ENCODE measurements at places on chromosomes 3 and 15. TPM values are rescaled to one million over a fixed set of nuclear protein-coding genes. Genes with fewer than 3 reads are reported as not detected.

LRRC15 gene
- not detected for total RNA-seq

MAP6D1 gene
- 2.5 TPM for total RNA-seq

TMEM40 gene
- 0.10 TPM for total RNA-seq

CCR5 gene
- not detected for total RNA-seq

XCR1 gene
- total RNA-seq, result not detected

NOX5 gene
- total RNA-seq, result not detected

NCEH1 gene
- 57.2 TPM for total RNA-seq

CHRD gene
- 23.9 TPM for total RNA-seq

GOLGA6A gene
- 0.05 TPM for total RNA-seq

EXD1 gene
- not detected for total RNA-seq

C3orf49 gene
- not detected for total RNA-seq

IGDCC3 gene
- 0.05 TPM for total RNA-seq

DPPA2 gene
- total RNA-seq, result not detected

LINGO1 gene
- not detected for total RNA-seq

AQR gene
- 37.8 TPM for total RNA-seq

LRTM1 gene
- not detected for total RNA-seq

OXSM gene
- 14.4 TPM for total RNA-seq

IDH3A gene
- 47.2 TPM for total RNA-seq

GCSAM gene
- total RNA-seq, result not detected

PLXND1 gene
- total RNA-seq, result 3.1 TPM

CYB561D2 gene
- 45.7 TPM for total RNA-seq

ARIH2 gene
- total RNA-seq, result 63.2 TPM
